GM06990 (cell line): ENCODE measurements at places on chromosomes 4 and X.
A peak's percentile ranks its signal among the peaks of the same experiment; 100 is the strongest.

- DNase-seq, result no peak
These were observed 20.1 kb downstream of the CA5B start for GRCh38 chrX:15758140-15758539.

DNA sequence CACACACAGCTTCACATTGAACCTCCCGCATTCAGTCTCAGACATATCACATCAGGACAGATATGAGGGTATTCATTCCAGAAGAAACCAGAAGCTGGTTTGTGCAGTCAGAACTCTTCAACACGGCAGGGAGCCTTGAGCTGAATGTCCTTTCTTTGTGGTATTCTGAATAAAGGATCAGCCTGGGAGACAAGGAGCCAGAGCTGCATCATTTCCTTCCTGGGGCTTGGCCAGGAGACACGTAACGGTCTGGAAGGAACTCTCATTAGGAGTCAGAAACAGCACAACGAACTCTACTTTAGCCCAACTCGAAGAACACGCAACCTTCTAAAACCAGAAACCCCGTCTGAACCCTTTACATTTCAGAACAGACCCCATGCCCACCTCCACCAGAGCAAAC is 46.4 kb downstream of the KDR start:
- no peak for DNase-seq

DNA sequence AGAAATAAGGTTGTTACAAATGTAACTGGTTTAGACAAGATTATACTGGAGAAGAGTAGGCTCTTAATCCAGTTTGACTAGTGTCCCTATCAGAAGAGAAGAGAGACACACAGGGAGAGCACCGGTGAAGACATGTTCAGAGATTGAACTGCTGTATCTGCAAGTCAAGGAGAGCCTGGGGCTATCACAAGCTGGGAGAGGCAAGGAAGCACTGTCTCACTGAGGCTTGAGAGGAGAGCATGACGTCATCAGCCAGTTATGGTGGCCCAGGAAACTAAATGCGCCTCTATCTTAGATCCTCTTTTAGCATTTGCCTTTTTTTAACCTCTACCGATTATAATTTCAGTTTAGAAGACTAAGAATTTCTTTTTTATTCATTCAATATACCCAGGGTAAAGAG is 583.4 kb downstream of the TRAM1L1 start:
- DNase-seq, result no peak

- DNase-seq, result no peak
These were observed 33.9 kb downstream of the WDR1 start for GRCh38 chr4:10082459-10083272.

DNA sequence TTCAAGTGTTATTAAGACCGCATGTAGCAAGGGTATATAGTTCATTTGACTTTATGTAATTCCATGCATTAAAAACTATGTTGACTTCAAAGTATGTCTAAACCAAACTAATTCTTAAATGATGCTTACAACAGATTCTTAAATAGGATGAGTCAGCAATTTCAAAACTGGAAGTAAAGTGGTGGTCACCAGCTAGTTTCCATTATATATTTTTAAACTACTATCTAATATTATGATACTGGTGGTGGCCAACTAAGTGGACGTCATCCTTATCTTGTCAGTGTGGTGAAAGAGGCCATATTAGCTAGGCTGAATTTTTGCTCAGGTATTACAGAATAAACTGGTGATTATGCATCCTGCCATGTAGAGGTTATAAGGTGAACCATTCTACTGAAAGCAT is 1.2 kb downstream of the IL15 start:
- DNase-seq, result peak; percentile 39

- peak; percentile 82 for DNase-seq
These were observed 667 bp downstream of the G3BP2 start for GRCh38 chr4:75672461-75673026.

- DNase-seq, result no peak
These were observed 14.2 kb upstream of the TFDP3 start for GRCh38 chrX:133232331-133232730.

- no peak for DNase-seq
These were observed 28.7 kb downstream of the PDLIM5 start for GRCh38 chr4:94480362-94480951.

DNA sequence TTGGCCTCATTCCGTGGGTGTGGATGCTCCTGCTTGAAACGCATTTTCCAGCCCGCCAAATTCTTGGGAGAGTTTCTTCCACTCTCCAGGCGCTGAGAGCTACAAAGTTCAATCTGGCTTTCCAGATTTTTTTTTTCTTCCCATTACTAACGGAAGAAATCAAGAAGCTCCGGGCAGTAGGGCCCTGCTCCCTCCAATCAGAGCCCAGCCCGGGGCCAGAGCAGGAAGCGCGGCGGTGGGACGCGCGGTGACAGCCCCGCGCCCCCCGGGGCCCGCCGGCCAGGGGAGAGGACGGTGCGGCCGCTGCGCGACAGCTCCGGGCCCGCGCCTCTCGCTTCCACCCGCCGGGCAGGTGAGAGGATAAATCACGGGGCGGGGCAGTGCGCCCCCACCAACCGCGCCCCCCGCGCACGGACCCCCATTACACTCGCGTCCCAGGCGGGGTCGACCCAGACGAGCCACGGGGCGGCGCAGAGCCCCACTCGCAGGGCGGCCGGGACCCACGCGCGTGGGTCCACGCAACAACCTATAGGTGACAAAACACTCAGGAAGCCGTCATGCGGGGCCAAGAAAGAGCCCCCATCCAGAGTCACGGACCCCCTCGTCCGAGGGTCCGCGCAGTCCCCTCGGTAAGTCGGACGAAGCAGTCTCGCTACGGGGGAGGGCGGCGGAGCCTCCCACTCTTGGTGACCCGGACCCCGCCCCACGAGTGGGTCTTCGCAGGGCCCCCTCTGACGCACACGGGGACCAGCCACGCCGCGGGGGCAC is 868 bp downstream of the AFAP1 start:
- no peak for DNase-seq

DNA sequence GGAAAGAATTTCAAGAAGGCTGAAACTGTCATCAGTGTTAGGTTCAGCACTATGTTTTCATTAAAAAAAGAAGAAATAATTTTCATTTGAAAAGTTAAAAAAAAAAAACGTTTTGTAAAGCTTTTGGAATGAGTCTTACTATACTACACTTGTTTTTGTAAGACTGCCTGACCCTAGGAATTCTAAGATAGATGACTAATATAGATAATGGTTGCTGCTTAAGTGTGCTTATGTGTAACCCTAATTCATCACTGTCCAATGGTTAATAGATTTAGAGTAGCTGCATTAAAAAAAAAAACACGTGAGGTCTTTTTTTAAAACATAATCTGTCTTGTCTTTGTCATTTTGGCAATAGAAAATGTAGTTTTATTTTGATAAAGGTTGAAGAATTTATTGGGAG is 323.2 kb downstream of the IL1RAPL1 start:
- no peak for DNase-seq

DNA sequence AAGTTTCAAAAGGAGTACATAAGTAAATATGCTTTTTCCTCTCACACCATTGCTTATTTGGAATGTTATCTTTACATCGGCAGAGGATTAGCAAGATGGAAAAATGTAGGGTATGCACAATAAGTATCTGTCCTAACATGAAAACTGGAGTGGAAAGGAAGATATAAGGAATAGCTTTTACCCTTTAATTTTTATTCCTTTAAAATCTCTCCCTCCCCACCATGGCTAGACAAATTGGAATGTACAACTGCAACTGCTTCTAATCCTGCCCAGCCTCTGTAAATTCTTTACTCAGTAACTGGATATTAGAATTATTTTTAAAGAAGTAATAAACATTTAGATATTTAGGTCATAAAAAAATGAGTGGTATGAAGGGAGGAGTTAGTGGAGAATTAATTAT is 171.5 kb downstream of the PCDH18 start:
- DNase-seq, result no peak

DNA sequence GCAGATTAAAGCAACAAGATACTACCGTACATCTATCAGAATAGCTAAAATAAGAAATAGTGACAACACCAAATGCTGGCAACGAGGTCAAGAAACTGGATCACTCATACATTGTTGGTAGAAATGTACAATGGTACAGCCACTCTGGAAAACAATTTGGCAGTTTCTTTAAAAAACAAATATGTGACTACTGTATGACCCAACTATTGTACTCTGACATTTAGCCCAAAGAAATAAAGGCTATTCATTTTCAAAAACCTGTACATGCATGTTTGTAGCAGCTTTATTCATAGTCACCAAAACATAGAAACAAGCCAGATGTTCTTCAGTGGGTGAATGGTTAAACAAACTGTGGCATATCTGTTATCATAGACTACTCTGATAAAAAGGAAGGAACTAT is 8.2 kb downstream of the CLCN3 start:
- DNase-seq, result no peak

- no peak for DNase-seq
These were observed 20.4 kb upstream of the UBA1 start for GRCh38 chrX:47172971-47173792.

DNA sequence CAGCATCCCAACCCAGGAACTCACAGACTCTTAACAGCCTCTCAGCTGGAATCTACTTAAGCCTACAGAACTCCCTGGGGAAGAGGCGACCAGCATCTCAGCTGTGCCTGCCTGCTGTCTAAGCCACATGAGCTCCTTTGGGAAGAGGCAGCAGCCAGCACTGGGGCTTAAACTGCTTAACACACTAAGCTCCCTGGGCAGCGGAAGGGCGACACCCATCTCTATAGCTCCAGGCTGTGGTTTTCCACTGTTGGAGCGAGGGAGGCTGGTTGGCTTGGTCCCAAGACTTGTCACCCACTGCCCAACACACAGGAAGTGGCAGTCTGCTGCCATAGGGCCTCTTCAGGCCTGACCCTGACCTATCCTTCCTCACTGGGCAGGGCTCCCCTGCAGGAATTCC is 1544.1 kb upstream of the ADGRL3 start:
- DNase-seq, result no peak

GRCh38 chr4:148044912-148045352 is 313.0 kb downstream of the ARHGAP10 start:
- DNase-seq, result no peak

- DNase-seq, result no peak
These were observed 58.4 kb downstream of the KLHL5 start for GRCh38 chr4:39120418-39120817.

- DNase-seq, result no peak
These were observed 2493.3 kb downstream of the ARAP2 start for GRCh38 chr4:33751050-33751449.

GRCh38 chrX:103414561-103414960 is 38.2 kb downstream of the BEX3 start:
- DNase-seq, result no peak

DNA sequence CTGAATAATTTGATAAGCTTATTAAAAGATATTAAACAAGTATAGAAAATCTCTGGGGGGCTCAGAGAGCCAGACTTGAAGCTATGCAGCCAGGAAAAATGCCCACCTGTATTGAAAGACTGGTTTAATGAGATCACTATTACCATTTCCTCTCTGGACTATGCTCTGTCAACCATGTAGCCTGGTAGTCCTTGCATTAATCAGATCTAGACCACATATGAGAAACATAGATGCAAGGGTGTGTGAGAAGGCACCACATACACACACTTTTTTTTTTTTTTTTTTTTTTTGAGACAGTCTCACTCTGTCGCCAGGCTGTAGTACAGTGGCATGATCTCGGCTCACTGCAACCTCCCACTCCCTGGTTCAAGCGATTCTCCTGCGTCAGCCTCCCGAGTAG is 75.9 kb upstream of the ATP8A1 start:
- DNase-seq, result peak; percentile 20

GRCh38 chrX:16148896-16149295 is 18.4 kb upstream of the MAGEB17 start:
- no peak for DNase-seq

DNA sequence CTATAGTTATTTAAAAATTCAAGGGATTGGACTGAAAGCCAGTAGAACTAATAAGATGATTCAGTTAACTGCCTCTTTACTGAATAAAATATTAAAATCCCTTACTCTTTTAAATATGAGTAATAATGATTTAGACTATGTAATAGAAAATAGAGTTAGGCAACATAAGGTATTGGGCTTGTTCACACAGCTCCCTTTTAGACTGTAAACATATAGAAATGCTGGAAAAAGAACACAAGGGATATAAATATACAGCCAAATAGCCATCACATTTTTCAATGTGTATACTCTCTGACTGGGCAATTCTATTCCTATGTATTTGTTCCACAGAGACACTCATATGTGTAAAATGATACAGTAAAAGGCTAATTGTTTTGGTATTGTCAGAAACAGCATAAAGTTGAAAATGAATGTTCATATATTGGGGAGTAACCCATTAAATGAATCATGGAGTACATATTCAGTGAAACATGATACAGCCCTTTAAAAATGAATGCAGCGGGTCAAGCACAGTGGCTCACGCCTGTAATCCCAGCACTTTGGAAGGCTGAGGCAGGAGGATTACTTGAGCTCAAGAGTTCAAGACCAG is 129.8 kb downstream of the TBC1D19 start:
- no peak for DNase-seq

GRCh38 chr4:147078875-147079658 is 133.4 kb upstream of the TTC29 start:
- DNase-seq, result no peak

DNA sequence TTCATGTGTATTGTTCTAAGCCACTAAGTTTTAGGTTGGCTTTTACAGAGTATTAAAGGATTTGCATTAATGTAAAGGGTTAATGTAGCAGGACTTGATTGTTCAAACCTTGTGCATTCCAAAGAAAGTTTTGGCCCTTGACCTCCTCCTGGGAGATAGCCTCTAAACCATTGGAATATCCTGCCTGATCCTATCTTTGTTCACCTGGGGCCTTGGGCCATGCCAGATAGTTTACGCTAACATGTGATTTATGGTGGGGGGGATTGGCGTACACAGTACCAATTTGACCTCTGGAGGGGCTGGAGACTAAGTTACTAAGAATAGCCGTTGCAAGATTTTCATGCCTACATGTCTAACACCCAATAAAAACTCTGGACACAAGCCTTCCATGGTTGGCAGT is 1002.7 kb upstream of the PABPC4L start:
- DNase-seq, result no peak
